ENCODE measurements at places on chromosomes 3 and 15.

- DNase-seq, result no peak
These were observed 4.8 kb upstream of the DAZL start for GRCh38 chr3:16609927-16610580.

DNA sequence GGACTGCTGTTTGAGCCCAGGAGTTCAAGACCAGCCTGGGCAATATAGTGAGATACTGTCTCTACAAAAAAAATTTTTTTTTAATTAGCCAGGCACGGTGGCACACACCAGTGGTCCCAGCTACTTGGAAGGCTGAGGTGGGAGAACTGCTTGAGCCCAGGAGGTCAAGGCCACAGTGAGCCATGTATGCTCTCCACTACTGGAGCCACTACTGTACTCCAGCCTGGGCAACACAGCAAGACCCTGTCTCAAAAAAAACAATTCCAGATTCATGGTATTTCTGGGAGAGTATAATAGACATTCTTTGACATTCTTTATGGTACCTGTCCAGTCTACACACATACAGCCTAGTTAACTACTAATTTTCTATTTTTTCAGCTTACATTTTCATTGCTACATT is 70.1 kb downstream of the GSK3B start:
- no peak for DNase-seq

- DNase-seq, result no peak
These were observed 124.7 kb upstream of the FRMD4B start for GRCh38 chr3:69510481-69511030.

- DNase-seq, result no peak
These were observed 16.9 kb downstream of the POPDC2 start for GRCh38 chr3:119643528-119643927.

DNA sequence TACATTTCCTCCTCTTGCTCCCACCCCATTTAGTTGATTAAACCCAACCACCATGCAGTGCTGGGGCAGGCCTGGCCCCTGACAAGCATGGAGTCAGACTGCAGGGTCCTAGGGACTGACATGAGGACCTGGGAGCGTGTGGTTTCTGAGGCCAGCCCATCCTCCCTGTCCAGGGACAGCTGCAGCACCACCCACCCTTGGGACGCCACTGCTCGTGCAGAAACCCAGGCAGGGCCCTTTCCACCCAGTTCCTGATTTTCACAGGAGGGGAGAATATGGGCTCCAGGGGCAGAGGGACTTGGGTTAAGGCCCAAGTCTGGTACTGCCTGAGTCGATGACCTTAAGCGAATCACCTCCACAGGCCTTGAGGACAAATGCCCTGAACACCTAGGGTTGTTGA is 23.7 kb downstream of the PLXND1 start:
- no peak for DNase-seq

DNA sequence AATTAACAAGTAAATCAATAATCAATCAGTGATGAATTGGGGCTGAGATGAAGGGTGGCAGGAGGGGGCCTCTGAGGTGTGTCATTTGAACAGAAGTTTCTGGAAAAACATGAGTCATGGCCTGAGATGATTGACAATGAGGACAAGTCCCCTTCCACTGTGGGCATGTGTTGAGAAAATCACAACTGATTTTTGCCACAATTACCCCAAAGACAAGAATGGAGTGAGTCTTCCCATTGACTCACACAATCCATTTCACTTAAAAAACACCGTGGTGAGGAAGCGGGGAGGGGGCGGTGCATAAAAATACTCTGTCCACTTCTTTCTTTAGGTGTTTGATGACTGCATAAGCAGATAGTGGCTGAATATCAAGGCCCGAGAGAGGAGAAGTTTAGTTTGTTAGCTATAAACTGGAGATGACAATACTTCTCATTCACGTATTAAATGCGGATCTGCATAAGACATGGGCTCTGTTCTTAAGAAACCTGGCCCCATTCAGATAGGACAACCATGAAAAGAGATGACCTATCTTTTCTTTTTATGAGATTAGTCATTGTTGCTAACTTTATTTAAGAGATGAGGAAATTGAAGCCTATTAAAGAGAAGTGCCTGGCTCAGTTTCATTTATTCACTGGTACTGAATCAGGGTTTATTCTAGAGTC is 34.7 kb downstream of the SHC4 start:
- DNase-seq, result no peak

DNA sequence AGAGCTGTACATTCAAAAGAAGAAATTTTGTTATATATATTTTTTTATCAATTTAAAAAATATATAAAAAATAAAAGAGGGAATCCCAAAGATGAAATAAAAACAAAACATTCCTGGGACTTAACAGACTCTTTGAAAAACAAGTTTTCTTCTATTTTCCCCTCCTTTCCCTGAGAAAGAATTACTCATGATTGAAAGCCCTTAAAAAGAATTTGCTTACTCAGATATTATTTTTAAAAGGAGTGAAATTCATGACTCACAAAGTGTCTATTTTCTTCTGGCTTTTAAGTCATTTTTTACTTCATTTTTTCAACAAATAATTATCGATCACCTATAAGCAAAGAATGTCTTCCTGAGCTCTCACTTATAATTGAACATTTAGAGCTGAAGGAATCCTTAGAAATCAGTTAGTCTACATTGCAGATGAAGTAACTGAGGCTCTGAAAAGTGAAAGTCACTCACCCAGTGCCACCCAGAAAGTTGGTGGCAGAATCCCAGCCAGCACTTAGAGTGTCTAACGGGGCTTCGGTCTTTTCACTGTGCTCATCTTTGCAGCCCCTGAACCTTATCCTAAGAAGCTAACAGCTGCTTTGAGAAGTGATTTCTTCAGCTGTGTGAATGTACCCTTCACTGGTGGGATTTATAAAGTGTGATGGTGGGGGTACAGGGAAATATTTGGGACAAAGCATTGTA is 42.5 kb upstream of the NUDT16 start:
- no peak for DNase-seq

- peak; percentile 84 for DNase-seq
These were observed 24.7 kb downstream of the LOXL1 start for GRCh38 chr15:73950831-73951561.

Data from activated naive CD8-positive, alpha-beta T cell treated with anti-CD3 and anti-CD28 coated beads, Interleukin-2, amount 10 ng/mL, durations not matched to agents 7 days and 5 days (primary cell).